Germinal center (tissue), 1 donor: ENCODE measurements at places on chromosomes 4 and X.

- DNase-seq = no peak
Observed at GRCh38 chrX:19566359-19567222, 51.3 kb upstream of the MAP3K15 start.

- DNase-seq = no peak
Observed at GRCh38 chrX:9249051-9249846, 215.3 kb upstream of the FAM9B start.

- no peak for DNase-seq
Observed at GRCh38 chrX:35842674-35843073, 44.5 kb downstream of the MAGEB16 start.

DNA sequence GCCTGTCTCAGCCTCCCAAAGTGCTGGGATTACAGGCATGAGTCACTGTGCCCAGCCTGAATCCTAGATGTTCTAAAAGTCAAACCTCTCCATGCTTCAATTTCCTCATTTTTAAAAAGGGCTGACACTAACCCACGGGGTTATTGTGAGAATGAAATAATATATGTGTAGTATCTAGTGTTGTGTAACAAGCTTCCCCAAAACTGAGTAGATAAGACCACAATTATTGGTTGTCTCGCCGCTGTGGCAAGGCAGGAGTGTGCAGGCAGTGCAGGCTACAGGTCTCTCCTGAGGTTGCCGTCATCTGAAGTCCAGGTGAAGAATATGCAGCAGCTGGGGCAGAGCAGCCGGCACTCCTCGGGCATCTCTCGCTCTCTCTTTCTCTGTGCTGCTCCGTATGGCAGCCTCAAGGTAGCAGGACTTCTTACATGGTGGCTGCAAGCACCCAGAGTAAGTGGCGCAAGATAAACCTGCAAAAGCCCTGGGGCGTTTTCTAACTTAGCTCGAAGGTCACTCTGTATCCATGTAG is 30.9 kb downstream of the RAB33B start:
- no peak for DNase-seq

DNA sequence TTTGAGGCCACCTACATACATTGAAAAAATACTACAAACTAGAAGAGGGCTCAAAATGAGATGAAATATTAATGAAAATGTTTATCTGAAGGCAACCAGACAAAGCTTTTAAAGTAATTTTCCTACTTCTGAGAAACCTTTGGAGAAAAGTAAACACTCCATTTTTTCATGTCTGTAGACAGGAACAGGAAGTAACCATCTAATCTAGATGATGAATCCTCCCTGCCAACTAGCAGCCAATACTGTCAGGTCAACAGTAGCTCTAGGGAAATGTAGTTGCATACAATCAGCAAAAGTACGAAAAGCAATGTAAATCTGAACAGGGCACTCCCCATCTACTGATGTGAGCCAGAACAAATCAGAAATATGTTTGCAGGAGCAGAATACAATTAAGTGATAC is 49.0 kb downstream of the AMMECR1 start:
- no peak for DNase-seq

GRCh38 chr4:76116821-76117220 is 31.4 kb downstream of the NUP54 start:
- no peak for DNase-seq

DNA sequence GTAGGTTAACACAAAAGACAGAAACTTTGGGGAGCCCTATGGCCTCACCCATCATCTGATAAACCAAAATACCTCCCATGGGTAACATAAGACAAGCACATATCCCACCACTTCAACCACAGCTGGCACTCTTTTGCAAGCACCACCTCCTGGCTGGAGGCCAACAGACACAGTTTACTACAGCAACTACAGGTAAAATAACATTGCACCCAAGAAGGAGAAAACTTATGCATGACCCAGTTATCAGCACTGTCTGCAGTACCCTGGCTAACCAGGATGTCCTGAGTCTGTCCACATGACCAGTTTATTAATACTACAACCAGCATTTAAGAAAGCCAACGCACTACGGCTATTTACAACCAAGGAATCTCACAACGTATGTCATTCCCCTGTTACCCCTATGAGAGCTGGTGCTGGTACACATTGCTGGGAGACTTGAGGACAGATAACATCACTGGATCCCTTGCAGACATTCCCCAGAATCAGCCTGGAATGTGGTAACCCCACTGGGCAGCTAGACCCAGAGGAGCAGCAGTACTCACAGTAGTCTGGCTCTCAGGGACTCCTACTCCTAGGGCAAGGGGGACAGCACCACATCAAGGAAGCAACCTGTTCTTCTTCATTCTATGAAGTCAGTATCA is 32.0 kb downstream of the ELF2 start:
- no peak for DNase-seq

DNA sequence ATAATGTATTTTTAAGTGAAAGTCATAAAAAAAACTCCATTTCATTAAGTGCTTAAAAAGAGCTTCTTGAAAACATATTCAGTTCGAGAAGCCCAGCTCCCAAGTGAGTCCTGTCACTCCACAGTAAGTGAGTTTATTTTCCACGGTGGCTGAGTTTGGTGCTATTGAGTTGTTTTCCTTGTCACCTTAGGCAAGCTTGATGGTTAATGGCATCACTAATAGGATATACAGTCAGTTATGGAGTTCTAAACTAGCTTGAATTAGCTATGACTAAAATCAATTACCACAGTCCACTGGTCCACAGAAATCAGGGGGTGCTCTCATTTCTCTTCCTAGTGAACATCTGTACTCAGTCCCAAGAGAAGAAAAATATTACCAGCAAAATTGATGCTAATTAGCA is 1526.2 kb upstream of the IGFBP7 start:
- DNase-seq = no peak

DNA sequence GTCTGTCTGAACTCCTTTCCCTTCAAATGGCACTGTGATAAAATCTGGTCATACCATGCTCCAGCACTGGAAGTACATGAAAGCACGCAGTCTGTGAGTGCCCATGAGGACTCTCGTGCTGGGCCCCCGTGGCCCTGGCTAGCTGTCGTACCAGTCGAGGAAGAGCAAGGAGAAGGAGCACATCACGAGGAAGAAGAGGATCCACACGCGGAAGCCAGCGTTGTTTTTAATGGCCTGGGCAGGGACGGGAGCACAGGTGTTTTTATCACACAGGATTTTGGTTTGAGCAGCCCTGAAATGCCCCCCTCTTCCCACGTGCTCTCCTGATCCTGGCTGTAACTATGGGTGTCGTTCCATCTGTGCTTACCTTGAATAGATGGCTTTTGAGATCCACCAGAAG is 33.0 kb downstream of the NSG1 start:
- no peak for DNase-seq

DNA sequence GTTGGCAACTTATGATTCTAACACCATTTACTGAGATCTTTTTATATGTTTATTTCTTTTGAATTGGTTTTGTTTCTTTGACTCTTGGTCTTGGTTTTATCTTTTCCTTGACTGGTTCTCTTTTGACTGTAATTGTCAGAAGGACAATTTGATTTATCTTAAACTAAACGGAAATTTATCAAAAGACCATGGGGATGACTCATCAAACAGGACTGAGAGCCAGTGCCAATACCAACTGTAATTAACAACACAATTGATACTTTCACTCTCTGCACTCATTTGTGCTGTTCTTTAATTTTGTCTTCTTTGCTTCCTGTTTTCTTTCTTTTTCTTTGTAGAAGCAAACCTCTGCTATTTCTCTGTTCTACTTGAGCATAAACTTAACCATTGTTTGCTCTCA is 776.8 kb downstream of the CCSER1 start:
- no peak for DNase-seq
